ENCODE measurements at places on chromosomes 3 and 15. TPM values are rescaled to one million over a fixed set of nuclear protein-coding genes. Genes with fewer than 3 reads are reported as not detected.

DNA sequence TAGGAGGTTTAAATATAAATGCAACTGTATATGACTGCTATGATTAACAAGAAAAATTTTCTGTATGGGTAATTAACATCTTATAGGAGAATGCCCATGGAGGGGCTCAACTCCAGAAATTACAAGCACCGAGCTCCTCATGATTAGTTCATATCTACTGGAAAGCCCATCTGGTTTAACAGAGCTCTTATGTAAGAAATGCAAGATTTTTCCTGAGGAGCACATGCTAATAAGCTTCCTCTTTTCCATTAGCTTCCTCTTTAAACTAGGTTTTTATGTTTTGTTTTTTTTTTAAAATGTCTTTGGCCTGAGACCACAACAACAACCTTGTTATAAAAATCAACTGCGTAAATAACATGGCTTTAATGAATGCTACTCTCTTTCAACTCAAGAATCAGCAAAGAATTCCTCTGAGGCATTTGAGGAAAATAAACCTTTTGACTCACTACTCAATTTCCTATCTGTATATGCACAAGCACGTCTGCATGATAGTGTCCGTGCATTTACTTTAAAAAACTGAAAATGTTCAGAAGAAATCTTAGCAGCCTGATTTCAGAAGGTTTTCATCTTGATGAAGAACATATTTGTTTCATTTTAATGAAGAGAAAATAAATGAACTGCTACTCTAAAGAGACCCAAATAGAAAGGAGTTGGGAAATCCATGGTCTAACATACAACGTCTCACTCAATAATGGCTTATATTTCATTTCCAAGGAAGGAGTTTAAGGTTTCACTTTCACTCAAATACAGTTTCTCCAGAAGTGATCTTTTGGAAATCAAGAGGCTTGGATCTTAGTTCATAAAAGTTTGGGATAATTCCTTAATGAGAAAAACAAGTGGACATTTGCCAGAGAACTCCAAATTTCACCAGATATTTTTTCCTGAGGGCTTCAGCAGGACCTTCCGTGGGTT is 180.8 kb downstream of the KCNAB1 start:
- no peak overlapping the region for H3K27ac ChIP-seq
- no peak for DNase-seq
- no peaks in the 10 kb centered on the region for H3K27me3 ChIP-seq
- H3K4me3 ChIP-seq: no peak overlapping the region
- no peaks in the 10 kb centered on the region for H3K36me3 ChIP-seq
- H3K4me1 ChIP-seq: no peaks in the 10 kb centered on the region

GRCh38 chr3:180036092-180036670 is 556 bp downstream of the PEX5L start:
- no peaks in the 10 kb centered on the region for H3K36me3 ChIP-seq
- H3K4me1 ChIP-seq: no peaks in the 10 kb centered on the region
- DNase-seq: no peak
- H3K27ac ChIP-seq: no peak overlapping the region
- H3K27me3 ChIP-seq: peaks cover 57% of the 10 kb centered on the region

GRCh38 chr3:118487734-118488133 is 546.9 kb downstream of the IGSF11 start:
- DNase-seq: no peak
- no peaks in the 10 kb centered on the region for H3K4me1 ChIP-seq
- no peaks in the 10 kb centered on the region for H3K36me3 ChIP-seq
- no peak overlapping the region for H3K27ac ChIP-seq
- H3K27me3 ChIP-seq: no peaks in the 10 kb centered on the region
- H3K4me3 ChIP-seq: no peak overlapping the region

- H3K36me3 ChIP-seq: no peaks in the 10 kb centered on the region
- DNase-seq: no peak
- no peaks in the 10 kb centered on the region for H3K4me1 ChIP-seq
- H3K27me3 ChIP-seq: no peaks in the 10 kb centered on the region
- no peak overlapping the region for H3K27ac ChIP-seq
Observed at GRCh38 chr3:127206154-127206553, 13.2 kb downstream of the PRR23E start.

GRCh38 chr3:60250810-60251209 is 1000.4 kb downstream of the FHIT start:
- no peaks in the 10 kb centered on the region for H3K4me1 ChIP-seq
- no peak for DNase-seq
- H3K36me3 ChIP-seq: no peaks in the 10 kb centered on the region
- H3K27me3 ChIP-seq: no peaks in the 10 kb centered on the region

DNA sequence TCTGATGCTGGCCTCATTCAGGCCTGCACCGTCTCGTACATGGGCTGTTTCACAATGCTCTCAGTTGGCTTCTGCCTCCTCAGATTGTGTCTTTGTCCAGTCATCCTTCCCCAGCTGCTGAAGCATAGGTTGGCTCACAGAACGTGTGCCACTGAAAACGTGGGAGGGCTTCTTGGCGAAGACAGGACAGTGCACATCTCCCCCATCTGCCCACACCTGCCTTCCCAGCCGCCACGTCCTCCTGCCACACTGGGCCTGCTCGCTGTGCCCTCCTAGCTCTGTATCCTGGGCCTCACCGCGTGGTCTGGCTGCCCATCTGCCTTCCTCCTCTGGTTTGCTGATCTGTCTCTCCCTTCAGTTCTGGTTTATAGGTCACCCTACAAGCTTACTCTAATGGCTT is 230.0 kb upstream of the TOPAZ1 start:
- no peak overlapping the region for H3K4me3 ChIP-seq
- no peaks in the 10 kb centered on the region for H3K4me1 ChIP-seq
- H3K27ac ChIP-seq: no peak overlapping the region

GRCh38 chr3:49120096-49120437 is 556 bp downstream of the USP19 start:
- H3K27ac ChIP-seq: peak overlapping the region; percentile 89
- peaks cover 38% of the 10 kb centered on the region for H3K36me3 ChIP-seq
- peaks cover 16% of the 10 kb centered on the region for H3K4me1 ChIP-seq
- DNase-seq: no peak

- H3K27me3 ChIP-seq: no peaks in the 10 kb centered on the region
- no peak overlapping the region for H3K4me3 ChIP-seq
- H3K36me3 ChIP-seq: no peaks in the 10 kb centered on the region
Observed at GRCh38 chr15:101156061-101156460, 95.8 kb downstream of the CHSY1 start.

GRCh38 chr15:86229936-86230335 is 150.3 kb downstream of the AGBL1 start:
- no peaks in the 10 kb centered on the region for H3K36me3 ChIP-seq
- H3K4me3 ChIP-seq: no peak overlapping the region
- H3K4me1 ChIP-seq: no peaks in the 10 kb centered on the region

DNA sequence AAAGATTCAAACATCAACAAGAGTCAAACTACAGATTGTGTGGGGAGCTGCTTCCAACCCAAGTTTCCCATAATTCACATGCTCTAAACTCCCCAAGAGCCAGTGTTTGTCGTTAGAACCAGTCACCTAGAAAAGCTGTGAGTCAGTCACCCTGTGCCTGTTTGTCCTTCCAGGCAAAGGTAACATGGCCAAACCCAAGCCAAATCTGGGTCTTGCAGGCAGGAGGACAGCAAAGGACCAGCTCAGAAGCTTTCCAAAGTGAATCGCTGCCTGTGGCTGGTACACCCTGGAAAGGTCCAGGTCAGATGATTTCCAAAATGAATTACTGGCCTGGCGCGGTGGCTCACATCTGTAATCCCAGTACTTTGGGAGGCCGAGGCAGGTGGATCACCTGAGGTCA is 251.5 kb downstream of the FAM43A start:
- H3K4me3 ChIP-seq: no peak overlapping the region
- no peak for DNase-seq
- H3K36me3 ChIP-seq: no peaks in the 10 kb centered on the region
- H3K27me3 ChIP-seq: no peaks in the 10 kb centered on the region
- no peaks in the 10 kb centered on the region for H3K4me1 ChIP-seq
- no peak overlapping the region for H3K27ac ChIP-seq

GRCh38 chr15:50906954-50907600 is 1.4 kb upstream of the AP4E1 start:
- peak overlapping the region; percentile 93 for H3K27ac ChIP-seq
- no peaks in the 10 kb centered on the region for H3K36me3 ChIP-seq
- peaks cover 22% of the 10 kb centered on the region for H3K4me1 ChIP-seq

DNA sequence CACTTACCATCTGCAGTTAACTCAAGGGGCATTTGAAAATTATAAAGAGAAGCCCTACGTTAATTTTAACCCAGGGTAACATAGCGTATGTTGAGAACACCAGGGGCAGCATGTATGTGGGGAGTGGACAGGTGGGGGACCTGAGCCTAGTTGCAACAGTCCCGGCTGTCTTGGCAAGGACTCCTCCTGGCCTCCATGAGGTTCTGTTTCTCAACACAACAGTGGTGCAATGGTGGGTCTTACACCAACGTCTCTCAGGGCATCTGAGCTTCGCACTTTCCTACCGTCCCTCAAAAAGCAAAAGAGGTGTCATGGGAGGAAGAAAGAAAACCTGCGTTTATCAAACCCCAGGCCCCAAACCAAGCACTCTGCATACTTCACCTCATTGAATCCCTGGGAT is 50.6 kb downstream of the MGLL start:
- H3K4me3 ChIP-seq: no peak overlapping the region
- no peak for DNase-seq
- H3K4me1 ChIP-seq: peaks cover 35% of the 10 kb centered on the region

- no peaks in the 10 kb centered on the region for H3K36me3 ChIP-seq
- H3K27me3 ChIP-seq: no peaks in the 10 kb centered on the region
- peaks cover 27% of the 10 kb centered on the region for H3K4me1 ChIP-seq
- no peak for DNase-seq
Observed at GRCh38 chr15:85312929-85313331, 67.5 kb upstream of the AKAP13 start.

- H3K27ac ChIP-seq: no peak overlapping the region
- H3K4me3 ChIP-seq: no peak overlapping the region
- peaks cover 13% of the 10 kb centered on the region for H3K4me1 ChIP-seq
- no peak for DNase-seq
- H3K36me3 ChIP-seq: no peaks in the 10 kb centered on the region
- H3K27me3 ChIP-seq: peaks cover 34% of the 10 kb centered on the region
Observed at GRCh38 chr3:50208677-50209344, 3.7 kb downstream of the SLC38A3 start.

- H3K27ac ChIP-seq: no peak overlapping the region
- no peak for DNase-seq
- no peaks in the 10 kb centered on the region for H3K4me1 ChIP-seq
- no peaks in the 10 kb centered on the region for H3K36me3 ChIP-seq
- no peak overlapping the region for H3K4me3 ChIP-seq
Observed at GRCh38 chr3:115862849-115863248, 239.5 kb downstream of the GAP43 start.

DNA sequence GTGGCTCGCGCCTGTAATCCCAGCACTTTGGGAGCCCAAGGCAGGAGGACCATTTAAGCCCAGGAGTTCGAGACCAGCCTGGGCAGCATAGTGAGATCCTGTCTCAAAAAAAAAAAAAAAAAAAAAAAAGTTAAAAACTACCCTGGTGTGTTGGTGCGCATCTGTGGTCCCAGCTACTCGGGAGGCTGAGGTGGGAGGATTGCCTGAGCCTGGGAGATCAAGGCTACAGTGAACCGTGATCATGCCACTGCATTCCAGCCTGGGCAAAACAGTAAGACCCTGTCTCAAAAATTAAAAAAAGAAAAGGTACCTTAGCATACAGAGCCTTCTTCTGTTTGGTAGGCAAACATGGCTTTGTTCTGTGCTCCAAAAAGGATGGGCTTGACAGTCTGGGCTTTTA is 57.5 kb downstream of the PTPRG start:
- H3K36me3 ChIP-seq: no peaks in the 10 kb centered on the region
- H3K4me1 ChIP-seq: no peaks in the 10 kb centered on the region
- H3K27me3 ChIP-seq: no peaks in the 10 kb centered on the region
- no peak overlapping the region for H3K27ac ChIP-seq

DNA sequence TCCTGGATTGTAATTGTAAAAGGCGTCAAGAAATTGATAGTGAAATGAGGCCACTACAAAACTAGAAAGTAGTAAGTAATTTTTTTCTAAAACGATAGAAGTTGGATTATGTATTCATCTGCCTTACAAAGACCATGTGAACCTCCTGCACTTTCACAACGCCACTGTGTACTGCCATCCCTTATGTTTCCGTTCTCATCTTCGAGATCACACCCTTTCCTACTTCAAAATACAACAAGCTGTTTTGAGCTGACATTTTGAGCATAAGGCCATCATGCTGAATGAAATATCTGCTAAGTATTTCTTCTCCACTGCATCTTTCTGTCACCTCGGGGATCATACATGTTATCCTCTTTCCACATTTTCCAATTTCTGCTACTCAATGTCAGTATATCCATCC is 885.5 kb downstream of the ROBO1 start:
- H3K27ac ChIP-seq: no peak overlapping the region
- no peaks in the 10 kb centered on the region for H3K36me3 ChIP-seq

DNA sequence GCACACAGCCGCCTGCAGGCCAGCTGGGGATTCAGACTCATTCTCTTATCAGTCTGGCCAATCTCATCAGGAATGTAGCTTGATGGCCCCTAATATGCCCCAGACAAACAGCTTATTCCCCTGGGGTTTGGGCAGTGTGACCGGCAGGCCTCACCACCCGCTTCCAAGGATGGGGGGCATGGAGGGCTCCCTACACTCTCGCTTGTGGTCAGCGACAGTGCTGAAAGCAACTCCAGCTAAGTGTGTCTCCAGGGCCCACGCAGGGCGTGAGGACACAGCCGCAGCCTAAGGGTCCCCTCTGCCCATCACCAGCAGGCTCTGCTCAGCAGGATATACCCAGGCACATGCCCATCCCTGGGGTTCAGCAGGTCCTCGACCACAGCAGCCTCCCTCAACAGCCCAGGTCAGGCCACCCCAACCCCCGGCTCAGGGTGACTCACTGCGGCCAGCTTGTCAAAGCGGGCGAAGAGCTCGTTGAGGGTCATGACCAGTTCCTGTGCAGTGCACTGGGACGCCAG is 116.7 kb downstream of the ADCY5 start:
- no peaks in the 10 kb centered on the region for H3K27me3 ChIP-seq
- H3K27ac ChIP-seq: peak overlapping the region; percentile 66
- H3K36me3 ChIP-seq: no peaks in the 10 kb centered on the region

- peak overlapping the region; percentile 78 for H3K4me3 ChIP-seq
- H3K27ac ChIP-seq: peak overlapping the region; percentile 85
- H3K27me3 ChIP-seq: peaks cover 67% of the 10 kb centered on the region
- H3K4me1 ChIP-seq: peaks cover 37% of the 10 kb centered on the region
- H3K36me3 ChIP-seq: no peaks in the 10 kb centered on the region
Observed at GRCh38 chr3:173395412-173396181, 1.9 kb upstream of the NLGN1 start.

VWA5B2 gene
- 5.0 TPM for total RNA-seq

ACKR2 gene
- total RNA-seq: 1.4 TPM

CPLX3 gene
- total RNA-seq: not detected

CTXN2 gene
- total RNA-seq: not detected

UCN2 gene
- not detected for total RNA-seq

A4GNT gene
- total RNA-seq: not detected

Data from transverse colon (tissue), 4 donors.